ENCODE measurements at places on chromosomes 6 and 20.

DNA sequence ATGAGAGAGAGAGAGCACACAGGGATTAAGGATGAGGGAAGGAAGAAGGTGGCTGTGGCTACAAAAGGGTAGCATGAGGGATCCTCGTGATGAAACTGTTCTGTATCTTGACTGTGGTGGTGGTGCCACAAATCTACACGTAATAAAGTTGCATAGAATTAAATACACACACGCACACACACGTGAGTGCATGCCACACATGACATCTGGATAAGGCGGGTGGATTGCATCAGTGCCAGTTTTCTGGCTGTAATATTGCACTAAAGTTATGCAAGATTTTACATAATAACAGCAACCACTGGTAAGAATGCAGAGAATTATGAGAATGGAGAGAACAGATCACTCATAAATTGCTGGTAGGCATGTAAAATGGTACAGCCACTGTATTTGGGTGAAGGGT, 16.9 kb upstream of the STK35 start:
- no peak for DNase-seq

DNA sequence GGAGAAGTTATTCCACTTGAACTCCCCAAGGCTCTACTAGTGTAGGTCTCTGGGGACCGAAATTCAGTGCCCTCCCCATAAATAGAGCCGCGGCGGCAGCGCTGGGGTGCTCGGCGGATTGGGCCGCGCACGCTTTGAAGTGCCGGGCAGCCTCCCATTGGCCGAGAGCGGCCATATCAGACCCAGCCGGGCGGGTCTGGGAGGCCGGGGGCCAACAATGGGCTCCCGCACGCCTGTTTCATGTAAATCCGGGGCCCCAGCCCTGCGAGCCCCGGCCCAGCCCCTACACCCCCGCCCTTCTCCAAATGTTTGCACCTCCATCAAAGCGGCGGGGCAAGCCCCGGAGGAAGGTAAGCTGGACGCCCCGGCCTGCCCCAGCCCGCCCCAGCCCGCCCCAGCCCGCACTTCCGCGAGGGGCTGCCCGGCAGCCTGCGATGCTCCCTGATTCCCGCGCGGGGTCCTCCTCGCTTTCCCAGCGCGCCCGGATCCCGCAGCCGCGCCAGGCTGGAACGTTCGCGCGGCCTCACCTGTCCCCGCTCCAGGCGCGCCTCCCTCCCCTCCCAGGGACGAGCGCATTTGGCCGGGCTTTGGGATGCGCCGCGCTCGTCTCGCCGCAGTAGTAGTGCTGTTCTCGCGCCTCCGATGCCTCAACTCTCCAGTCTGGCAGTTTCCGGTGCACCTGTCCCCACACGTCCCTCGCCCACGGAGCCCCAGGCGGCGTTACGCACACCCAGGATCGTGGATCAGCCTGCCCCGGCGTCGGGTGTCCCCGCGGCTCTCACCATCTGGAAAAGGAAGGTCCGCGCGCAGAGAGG, at the start of gene TBXT:
TBXT (minus strand) TSS at position 51 of the 815 bp plus-strand sequence. CDS start 260 bp downstream, outside the sequence.
- DNase-seq: no peak

GRCh38 chr6:128932061-128932460, 49.1 kb downstream of the LAMA2 start:
- DNase-seq: no peak

DNA sequence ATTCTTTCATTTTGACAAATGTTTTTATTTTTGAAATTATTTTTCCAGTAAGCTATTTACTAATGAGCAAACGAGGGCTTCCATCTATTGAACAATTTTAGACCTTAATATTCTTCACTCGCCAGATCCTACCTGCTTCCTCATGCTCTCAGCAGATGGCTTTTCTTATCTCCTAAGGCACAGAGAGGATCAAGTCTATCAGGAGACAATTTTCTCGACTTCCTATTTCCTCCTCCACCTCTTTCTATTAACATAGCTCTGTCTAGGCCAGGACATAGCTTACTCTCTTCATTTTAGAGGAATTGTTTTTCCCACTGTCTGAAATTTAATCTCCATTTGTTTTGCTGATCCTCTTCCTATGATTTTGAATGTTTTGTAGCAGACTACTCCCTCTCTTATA, 87.0 kb upstream of the MAN1A1 start:
- DNase-seq: no peak

DNA sequence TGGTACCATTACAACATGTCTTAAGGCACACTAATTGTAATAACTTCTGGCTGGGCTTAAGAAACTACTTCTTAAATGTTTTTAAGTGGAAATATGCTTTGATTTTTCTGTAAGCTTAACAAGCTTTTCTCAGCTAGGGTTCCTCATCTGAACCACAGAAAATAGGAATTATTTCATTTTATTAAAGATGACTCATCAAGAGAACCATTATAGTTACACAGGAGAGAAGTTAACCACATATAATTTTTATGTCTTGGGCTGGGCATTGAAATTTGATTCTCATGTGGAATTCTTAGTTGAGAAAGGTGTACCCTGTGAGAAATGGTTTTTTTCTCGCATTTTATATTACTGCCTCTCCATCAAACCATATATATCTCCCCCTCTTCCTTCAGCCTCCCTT, 75.1 kb downstream of the QKI start:
- no peak for DNase-seq

DNA sequence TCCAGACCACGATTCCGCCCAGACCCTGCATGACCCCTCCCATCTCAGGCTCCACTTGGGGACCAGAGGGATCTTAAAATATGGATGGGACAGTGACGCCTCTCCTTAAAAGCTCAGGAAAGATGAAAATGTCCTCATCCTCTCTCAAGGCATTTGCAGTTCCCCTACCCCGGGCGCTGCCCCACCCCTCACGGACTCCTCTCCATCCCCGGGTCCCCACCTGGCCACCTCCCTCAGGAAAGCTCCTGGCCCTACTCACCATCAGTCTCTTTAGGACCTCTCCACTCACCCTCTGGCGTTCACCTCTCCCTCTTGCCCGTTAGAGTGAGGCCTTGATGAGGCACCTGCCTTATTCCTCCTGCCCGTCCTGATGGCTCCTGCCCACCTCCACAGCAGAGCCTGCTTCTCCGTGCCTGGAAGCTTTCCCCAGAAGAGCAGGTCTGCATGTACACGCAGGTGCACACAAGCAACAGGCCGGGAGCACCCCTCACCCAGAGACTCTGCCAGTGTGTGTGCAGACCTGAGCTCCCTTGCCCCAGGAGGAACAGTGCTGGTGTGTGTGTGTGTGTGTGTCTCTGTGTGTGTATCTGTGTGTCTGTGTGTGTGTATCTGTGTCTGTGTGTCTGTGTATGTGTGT, 105.6 kb upstream of the NXT1 start:
- no peak for DNase-seq

DNA sequence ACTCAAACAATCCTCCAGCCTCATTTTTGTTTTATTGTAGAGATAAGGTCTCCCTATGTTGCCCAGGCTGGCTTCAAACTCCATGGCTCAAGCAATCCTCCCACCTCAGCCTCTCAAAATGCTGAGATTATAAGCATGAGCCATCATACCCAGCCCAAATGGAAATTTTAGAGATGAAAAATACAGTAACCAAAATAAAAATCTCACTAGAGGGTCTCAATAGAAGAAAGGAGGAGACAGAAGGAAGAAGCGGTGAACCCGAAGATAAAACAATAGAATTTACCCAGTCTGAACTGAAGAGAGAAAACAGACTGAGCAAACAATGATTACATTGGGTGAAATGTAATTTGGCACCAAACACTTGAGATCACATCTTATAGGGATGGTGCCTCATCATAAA, 16.7 kb upstream of the OLIG3 start:
- no peak for DNase-seq

DNA sequence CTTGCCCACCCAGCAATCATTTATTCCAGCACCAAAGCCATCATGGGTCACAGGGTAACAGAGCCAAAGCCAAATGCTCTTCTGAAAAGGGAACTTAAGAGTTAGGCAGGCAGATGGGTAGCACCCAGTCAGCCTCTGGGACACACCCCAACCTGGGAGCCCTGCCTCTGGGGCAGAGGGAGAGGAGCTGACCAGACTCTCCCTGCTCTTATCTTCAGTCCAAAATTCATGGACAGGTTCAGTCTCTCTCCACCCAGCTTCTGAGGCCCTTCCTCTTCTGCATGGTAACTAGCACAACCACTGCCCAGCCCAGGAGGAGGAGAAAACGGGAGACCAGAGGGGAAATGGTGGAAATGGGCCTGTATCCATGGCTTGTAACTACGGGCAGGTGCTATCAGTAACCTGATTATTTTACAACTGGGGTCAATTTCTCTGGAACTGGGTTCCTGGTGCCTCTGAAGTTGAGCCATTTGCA, 105.4 kb downstream of the NOL4L start:
- DNase-seq: no peak

DNA sequence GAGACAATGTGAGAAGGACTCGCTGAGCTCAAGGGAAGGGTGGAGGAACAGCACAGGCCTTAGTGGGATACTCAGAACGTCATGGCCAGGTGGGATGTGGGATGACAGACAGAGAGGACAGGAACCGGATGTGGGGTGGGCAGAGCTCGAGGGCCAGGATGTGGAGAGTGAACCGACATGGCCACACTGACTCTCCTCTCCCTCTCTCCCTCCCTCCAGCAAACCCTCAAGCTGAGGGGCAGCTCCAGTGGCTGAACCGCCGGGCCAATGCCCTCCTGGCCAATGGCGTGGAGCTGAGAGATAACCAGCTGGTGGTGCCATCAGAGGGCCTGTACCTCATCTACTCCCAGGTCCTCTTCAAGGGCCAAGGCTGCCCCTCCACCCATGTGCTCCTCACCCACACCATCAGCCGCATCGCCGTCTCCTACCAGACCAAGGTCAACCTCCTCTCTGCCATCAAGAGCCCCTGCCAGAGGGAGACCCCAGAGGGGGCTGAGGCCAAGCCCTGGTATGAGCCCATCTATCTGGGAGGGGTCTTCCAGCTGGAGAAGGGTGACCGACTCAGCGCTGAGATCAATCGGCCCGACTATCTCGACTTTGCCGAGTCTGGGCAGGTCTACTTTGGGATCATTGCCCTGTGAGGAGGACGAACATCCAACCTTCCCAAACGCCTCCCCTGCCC, 1.7 kb downstream of the TNF start:
- no peak for DNase-seq

DNA sequence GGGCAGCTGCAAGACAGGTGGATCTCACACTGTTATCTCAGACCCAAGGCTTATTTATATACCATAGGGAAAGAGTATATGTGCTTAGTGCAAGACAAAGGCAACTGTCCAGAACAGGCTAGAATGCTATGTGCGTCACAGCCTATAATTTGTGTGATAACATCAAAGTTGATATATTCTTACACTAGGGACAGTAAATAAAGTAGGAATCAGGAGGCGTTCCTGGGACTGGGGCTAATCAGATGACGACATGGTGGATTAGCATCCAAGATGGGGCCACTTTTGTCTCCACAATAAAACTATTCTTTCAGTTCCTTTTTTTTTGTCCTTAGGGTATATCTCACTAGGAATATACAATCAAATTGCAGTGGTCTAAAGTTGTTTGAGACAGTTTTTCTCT, 54.9 kb upstream of the IER3 start:
- DNase-seq: no peak

GRCh38 chr20:23135449-23136420, 49.6 kb upstream of the CD93 start:
- no peak for DNase-seq

DNA sequence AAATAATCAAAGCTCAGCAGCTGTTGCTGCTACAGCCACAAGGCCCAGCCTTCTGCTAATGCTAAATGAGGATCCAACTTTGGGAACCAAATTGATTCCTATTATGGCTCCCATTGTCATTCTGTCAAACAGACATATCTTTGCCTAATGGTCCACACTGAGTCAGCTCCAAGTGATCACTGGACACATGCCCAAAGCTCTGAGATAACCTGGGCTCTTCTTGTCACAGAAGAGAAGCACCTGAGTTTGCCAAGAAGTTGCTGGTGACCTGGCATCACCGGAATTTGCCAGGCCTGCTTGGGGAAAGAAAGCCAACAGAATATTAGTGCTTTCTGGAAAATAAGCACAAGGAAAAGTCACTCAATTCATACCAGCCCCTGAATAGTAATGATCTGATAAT, 5.8 kb downstream of the TNFRSF21 start:
- no peak for DNase-seq

DNA sequence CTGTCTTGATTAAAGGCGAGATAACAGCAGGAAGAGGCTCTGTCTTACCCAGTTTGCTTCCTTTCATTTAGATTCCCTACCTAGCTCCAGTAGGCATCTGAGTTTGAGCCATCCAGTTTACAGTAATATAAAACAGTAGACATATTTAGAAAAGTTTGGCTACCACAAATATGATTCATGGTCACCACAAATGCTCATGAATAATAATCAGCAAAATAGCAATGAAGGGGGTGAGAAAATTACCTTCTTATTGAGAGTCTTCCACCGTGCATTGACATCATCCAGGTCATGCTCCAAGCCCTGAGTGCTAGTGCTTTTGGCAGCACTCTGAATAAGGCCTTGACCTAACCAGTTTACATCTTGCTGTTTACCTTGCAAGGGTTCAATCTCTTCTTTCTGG, 106.2 kb downstream of the DST start:
- DNase-seq: no peak

DNA sequence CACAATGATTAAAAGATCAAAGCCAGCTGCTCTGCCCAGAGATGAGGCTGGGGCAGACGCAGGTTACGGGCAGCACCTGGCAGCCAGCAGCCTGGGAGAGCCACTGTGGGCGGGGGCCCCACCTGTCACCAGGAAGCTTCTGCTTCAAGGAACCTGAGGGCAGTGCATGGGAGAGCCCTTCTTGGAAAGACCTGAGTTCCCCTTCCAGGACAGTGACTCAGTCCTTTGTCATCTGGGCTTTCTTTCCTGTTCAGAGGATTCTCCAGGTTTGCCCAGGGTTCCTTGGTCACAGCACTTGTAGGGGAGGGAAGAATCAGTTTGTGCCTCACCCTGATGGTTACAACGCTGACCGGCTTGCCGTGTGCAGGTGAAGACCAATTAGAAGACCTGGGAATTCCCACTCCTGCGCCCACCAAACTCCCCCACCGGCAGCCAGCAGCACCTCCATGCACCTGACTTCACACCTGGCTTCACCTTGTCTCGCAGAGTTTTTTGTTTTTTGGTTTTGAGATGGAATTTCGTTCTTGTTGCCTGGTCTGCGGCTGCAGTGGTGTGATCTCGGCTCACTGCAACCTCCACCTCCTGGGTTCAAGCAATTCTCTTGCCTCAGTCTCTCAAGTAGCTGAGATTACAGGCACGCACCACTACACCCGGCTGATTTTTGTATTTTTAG, 2.0 kb downstream of the ZBP1 start:
- no peak for DNase-seq

- DNase-seq: no peak
Measured at GRCh38 chr6:116449565-116449964, 11.6 kb upstream of the CALHM6 start.

GRCh38 chr20:32439132-32439829, 81.2 kb downstream of the ASXL1 start:
- DNase-seq: no peak

- no peak for DNase-seq
Measured at GRCh38 chr6:5423251-5423650, 161.9 kb downstream of the FARS2 start.

GRCh38 chr6:131182991-131183425, 47.7 kb downstream of the AKAP7 start:
- DNase-seq: no peak

DNA sequence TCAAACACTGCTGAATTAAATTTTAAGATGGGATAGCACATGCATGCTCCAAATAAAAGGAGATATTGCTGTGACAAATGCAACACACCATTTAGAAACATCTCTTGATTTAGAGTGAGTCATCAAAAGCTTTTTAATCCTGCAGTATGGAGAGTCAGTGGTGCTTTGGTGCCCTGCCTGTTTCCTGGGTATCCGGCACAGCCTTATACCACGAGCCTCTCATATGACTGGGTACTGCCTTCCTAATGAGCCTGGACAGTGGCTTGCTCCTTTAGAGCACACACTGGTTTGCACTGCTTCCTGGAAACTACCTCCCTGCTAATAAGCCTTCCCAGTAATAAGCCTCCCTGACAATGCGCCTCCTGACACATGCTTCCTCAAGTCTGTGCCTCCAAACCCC, 65.3 kb upstream of the KCNK16 start:
- no peak for DNase-seq

Measured in hippocampal formation (tissue), 2 donors.